ENCODE measurements at places on chromosomes 7 and 10. TPM values are rescaled to one million over a fixed set of nuclear protein-coding genes. Genes with fewer than 3 reads are reported as not detected.

DNA sequence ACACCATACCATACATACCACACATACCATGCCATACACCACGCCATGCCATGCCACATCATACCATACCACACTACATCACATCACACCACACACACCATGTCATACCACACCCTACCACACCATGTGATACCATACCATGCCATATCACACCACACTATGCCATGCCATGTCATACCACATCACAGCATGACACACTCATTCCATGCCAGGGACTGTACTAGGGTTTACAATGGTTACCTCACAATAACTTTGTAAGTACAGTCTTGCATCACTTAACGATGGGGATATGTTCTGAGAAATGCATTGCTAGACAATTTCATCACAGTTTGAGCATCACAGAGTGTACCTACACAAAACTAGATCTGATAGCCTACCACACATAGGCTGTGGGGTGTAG, 14.5 kb downstream of the PYROXD2 start:
- no peak for DNase-seq

GALNT17 gene
- not detected for total RNA-seq

DNA sequence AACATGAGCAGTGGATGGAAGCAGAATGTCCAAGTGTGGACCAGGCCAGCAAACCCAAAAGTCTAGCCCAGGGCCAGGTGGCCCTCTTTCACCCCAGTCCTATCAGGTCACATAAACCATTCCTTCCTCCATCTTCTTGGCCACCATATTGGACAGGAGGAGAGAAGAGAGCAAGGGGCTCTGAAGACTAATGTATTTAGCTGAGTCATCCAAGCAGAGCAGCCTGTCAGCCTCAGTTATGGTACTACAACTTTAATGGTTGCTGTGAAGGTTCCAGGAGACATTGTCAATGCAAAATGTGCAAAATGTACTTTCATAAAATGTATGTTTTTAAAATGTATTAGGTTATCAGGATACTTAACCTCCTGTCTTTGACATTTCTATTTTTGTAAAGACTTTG, 159.5 kb downstream of the GPAM start:
- no peak for DNase-seq

GRCh38 chr10:79176949-79177602, 108.3 kb downstream of the ZMIZ1 start:
- DNase-seq: no peak

DNA sequence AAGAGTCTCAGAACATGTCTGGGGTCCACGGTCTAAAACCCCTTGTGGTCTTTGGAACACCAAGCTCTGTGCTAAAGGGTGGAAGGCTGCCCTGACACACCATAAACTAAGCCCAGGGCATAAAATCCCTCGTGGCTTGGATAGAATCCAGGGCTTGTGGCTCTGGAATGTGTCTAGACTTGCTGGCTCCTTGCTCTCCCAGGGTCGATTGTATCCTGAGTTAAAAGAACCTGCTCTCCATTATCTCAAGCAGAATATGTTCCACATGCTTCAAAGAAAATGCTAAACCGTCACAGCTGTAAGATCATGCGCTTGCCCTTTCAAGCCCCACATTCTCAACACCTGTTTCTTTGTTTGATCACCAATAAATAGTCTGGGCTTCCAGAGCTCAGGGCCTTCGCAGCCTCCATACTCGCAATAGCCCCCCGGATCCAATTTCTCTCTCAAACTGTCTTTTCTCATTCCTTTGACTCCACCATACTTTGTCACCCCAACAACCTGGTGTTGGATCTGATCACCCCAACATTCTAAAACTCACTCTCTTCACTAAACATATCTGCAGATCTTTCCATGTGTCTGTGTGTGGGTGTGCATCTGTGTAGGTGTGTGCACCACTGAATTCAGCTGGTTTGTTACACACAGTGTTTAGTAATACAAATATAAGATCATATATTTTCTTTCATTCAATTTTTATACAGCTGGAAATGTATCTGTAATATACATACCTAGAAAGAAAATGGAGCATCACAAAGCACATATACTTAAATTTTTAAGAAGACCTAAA, 238.5 kb downstream of the ZMYND11 start:
- DNase-seq: no peak
